ENCODE measurements at places on chromosomes 4 and X.

DNA sequence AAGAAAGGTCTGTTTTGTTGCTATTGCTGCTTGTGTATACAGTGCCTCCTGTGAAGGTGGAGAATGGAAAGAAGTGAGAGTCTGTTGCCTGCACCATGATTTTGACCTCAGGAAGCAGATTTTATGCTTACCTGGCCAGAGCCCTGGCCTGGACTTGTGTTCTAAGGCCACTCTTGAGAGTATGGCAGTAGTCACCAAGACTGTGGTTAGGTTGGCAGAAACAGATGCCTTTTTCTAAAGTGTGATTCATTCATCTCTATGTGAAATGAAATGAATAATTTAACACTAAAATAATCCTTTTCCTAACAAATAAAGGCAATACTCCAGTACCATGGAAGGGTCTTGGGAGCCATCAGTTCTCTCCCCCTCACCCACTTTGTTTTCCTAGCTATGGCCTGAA, 161.8 kb downstream of the DCLK2 start:
- DNase-seq, result no peak

DNA sequence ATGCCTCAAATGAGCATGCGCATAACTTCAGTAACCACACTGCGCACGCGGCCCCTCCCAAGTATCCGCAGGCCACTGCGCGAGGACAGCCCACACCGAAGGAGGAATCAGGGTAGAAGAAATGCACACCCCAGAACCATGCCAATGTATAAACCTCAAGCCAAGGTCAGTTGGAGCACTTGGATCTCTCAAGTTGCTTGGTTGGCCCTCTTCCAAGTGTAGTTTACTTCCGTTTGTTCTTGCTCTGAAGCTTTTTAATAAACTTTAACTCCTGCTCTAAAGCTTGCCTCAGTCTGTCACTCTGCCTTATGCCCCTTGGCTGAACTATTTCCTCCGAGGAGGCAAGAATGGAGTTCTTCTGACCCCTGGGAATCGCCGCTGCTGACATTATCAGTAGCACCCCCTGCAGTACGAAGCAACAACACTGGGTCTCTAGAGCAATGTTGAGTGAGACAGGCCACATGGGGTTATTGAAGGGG, 22.0 kb upstream of the SPINK2 start:
- no peak for DNase-seq

- no peak for DNase-seq
These were observed 34.3 kb upstream of the GRPR start for GRCh38 chrX:16089086-16089485.

DNA sequence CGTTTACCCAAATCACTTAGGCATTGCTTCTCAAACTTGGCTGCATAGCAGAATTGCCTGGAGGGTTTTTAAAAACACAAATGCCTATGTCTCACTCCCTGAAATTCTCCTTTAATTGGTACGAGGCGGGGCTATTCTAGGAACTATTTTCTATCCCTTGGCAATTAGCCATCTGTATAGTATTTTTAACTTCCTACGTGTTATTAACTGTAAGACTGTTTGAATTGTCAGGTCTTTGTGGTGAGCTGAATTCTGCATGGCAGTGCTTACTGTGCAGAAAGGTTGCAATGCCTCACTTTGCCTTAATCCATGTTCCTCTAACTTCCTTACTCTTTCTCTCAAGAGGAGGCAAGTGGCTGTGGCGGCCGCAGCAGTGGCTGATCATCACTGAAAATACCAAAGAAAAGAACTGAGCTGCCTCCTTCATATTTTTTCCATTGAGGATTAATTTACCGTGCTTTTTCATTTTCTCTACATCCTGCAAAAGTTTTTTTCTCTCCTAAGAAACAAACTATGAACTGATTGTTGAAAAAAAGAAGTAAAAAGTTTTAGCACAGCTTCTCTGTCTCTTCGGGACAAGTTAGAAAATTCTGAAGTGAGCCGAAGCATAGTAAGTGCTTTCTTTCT, at the start of gene SHROOM3:
SHROOM3 (plus strand) TSS at position 329 of the 627 bp plus-strand sequence. CDS start 824 bp downstream, outside the sequence.
- no peak for DNase-seq

- peak; percentile 84 for DNase-seq
These were observed 2.3 kb upstream of the UBA1 start for GRCh38 chrX:47191331-47191730.

GRCh38 chr4:127505203-127505602, 127.6 kb upstream of the INTU start:
- DNase-seq, result no peak

DNA sequence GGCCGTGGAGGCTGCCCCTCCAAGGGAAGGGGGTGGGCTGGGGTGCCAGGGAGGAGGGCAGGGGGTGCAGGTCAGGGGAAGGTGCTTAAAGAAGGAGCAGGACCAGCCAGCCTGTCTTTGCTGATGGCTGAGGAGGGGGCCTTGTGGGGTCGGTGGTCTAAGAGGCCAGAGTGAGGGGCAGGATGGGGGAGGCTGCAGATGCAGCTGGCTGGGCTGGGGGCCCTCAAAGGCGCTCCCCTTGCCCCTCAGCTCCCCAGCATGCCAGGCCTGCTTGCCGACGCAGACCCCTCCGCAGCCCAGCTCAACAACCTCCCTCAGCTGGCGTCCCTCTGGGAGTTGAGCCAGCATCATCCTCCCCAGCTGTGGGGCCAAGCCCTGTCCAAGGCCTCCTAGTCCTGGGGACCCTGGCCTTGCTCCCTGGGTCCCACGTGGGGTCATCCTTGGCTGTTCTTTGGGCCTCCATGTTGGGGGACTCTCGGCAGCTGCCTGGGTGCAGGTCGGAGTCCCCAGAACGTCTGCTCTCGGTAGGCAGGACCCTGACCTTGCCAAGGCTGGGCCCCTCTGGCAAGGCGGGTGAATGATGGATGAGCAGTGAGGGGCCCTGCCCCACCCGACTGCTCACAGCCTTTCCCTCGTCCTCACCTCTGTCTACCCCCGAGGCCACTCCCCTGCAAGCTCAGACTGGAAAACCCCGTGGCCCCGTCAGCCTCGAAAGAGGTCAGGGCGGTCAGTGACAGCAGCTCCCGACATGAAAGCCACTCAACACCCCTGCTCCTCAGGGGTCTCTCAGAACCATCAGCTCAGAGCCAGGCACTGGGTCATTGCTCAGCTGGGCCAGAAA, 119.4 kb downstream of the FAM53A start:
- no peak for DNase-seq

- DNase-seq, result peak; percentile 22
These were observed 498 bp downstream of the RBMX start for GRCh38 chrX:136880003-136880451.

- no peak for DNase-seq
These were observed 149.9 kb downstream of the FGF16 start for GRCh38 chrX:77597090-77597489.

DNA sequence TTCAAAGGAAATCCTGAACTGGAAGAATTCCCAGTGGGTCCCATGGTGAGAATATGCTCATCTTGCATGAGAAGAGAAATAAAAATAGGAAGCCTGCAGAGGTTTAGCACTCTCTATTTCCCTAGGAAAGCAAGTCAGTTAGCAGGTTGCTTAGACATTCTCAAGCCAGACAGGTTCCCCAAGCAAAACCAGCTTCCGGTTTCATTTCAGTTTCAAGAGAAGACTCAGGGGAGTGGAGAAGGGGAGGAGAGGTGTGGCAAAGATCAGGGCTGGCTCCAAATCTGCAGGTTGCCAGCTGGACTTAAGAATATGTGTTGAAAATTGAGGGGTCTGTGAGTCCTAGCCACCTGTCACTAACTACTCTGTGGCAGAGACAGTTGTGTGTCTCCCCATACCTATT, 107.5 kb downstream of the CLNK start:
- DNase-seq, result no peak

- no peak for DNase-seq
These were observed 20.2 kb upstream of the CCKAR start for GRCh38 chr4:26510334-26510964.

GRCh38 chrX:40102393-40103381, 4.9 kb upstream of the BCOR start:
- no peak for DNase-seq

- DNase-seq, result peak; percentile 34
These were observed 250.5 kb downstream of the TECRL start for GRCh38 chr4:64158648-64159326.

- peak; percentile 45 for DNase-seq
These were observed 61.9 kb upstream of the LAS1L start for GRCh38 chrX:65596270-65597034.

GRCh38 chr4:3851881-3852280, 85.7 kb downstream of the ADRA2C start:
- DNase-seq, result no peak

GRCh38 chrX:134032441-134032840, 47.0 kb upstream of the GPC3 start:
- no peak for DNase-seq

DNA sequence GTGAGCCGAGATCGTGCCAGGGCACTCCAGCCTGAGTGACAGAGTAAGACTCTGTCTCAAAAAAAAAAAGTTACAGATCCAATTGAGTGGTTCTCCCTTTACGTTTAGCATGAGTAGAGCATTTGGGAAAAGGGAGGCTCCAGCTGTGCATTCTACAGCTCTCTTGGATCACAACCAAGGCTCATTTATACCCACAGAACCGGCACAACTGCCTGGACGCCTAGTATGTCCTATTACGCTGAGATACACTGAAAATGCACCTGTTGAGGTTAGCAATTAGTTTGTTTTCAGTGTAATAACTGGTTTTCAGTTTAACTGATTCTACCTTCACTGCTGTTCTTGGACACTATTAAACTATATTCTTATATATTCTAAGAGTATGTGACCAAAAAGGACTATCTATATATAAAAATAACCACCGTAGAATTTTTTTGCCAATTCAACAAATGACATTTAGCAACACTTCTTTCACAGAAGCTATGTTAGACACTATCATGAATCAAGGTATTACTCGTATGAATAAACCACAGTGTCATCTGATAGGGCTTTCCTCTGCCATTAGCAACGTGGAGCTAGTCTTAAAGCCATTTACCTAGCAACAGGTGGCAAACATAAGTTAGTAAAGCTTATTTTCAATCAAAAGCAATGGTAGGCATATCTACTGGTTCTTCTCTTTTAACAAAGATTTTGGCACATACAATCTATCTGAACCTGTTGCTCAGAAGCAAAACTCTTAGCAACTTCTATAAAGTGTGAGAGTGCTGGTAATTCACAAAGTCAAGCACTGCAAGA, 3.6 kb downstream of the OTUD4 start:
- DNase-seq, result no peak

- DNase-seq, result no peak
These were observed 124.4 kb downstream of the SLIT2 start for GRCh38 chr4:20376070-20376469.

DNA sequence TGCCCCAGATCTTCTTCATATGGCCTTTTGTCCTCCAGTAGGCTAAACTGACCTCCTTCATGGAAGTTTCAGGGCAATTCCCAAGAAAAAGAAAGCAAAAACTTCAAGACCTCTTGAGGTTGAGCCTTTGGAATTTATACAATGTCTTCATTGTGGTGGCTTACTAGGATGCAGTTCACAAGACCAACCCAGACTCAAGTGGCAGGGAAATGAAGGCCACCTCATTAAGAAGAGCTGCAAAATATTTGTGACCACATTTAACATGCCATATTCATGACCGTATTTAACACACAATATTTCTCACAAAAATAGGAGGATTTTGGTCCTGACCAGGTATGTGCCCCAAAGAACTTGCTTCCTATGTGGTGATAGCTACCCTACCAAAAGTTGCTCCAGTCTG, 605.5 kb upstream of the PITX2 start:
- no peak for DNase-seq

DNA sequence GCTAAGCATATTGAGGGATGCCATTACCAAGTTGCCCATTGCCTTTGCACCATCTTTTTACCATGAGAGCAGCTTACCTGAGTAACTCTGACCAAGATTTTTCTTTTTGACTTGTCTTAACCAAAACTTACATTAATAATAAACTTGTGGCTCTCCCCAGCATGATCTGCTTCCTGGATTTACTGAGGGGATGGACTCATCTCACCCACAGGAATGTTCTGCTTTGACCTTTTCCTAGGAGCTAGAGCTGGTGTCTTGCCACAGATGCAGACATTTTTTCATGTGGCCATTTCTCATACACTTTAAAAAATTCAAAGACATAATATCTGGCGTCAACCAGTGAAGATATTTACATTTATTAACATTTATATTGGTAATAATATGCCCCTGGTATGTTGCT, 79.2 kb upstream of the EFHC2 start:
- no peak for DNase-seq

DNA sequence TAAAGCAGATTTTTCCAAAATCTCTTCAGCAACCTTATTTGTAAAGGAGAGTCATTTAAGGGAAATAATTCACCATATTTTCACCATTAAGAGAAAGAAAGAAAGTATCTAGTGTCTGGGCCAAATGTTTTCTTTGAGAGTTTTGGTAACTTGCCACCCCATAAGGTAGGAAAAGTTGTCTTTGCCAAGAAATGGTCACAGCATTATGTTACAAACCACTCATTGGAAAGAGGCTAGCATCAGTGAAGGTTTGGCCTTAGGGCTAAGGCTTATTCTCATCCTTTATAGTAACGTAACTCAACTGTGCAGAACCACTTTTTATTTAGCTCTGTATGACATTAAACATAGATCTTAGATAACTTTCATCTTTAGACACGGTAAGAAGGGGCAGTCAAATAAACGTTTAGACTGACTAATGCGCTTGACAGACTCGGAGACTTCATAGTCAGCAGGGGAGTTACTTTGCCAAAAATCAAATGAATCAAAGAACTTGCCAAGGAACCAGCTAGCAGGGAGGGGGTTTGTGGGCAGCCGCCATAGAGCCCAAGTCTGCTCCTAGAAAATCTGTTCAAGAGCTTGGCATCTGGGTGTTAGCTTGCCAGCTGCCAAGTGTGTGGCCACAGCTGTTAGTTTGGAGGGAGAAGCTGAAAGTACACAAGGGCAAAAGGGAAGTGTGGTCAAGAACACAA, 182.8 kb upstream of the GRID2 start:
- no peak for DNase-seq

GRCh38 chr4:74152836-74153235, 5.1 kb upstream of the MTHFD2L start:
- no peak for DNase-seq

GRCh38 chr4:89218587-89218986, 89.0 kb downstream of the GPRIN3 start:
- no peak for DNase-seq

DNA sequence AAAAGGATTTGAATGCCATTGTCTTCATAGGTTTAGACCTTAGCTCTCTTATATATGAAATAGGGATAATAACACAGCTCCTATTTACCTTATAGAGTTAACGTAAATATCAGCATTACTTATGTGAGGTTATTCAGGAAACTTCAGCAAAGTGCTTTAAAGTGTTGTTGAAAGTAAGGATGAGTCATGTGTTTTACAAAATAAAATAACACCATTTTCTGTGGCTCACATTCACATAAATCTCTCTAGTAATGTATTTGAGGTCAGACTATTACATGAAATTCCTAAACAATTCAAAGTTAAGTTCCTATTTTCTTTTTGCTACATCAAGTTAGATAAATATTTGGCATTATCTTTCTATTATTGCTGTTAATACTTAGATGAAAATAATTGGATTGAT, 2.9 kb downstream of the GNRHR start:
- DNase-seq, result no peak

DNA sequence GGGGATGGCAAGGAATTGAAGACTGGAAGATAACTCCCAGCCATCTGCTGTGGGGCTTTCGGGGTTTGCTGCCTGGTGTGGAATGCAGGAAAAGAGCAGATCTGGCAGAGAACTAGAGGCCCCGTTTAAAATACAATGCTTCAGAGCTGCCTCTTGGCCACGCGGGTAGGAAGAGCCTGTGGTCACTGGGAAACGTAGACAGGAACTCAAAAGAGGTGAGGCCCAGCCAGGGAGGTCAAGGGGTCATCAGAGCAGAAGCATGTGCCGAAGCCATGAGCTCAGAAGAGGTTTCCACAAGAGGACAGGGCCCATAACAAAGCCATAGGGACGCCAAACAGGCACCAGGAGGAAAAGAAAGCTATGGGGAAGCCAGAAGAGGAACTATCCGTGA, 14.5 kb upstream of the STS start:
- DNase-seq, result no peak

GRCh38 chr4:144750348-144750747, 104.4 kb downstream of the HHIP start:
- no peak for DNase-seq
